Stimulated activated CD8-positive, alpha-beta memory T cell treated with anti-CD3 and anti-CD28 coated beads, Interleukin-4, amount 100 ng/mL, for 4 hours (primary cell): ENCODE measurements at places on chromosomes 13 and 19.

DNA sequence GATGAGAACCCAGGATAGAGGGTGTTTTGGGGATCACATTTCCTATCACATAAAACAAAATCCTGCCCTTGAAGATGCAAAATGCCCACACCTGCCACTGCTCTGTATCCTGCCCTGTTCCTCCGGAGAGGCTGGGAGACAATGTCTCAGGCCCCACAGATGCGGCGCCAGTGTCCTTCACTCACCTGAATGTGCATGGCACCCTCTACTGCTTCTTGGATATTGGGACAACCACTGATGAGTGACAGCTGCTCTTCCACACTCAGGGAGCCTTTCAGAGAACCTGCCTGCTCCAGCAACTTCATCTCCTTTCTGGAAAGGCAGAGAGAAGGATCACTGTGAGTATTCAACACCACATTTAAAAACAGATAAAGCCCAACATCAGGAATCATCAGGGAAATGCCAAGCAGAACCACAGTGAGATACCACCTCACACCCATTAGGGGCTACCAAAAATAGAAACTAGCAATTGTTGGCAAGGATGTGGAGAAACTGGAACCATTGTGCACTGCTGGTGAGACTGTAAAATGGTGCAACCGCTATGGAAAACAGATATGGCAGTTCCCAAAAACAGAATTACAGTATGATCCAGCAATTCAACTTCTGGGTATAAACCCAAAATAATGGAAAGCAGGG lies 36.4 kb downstream of the CRYL1 start:
- no peak for DNase-seq

- no peak for DNase-seq
These were observed 789.7 kb upstream of the PRR20A start for GRCh38 chr13:56351041-56351440.

DNA sequence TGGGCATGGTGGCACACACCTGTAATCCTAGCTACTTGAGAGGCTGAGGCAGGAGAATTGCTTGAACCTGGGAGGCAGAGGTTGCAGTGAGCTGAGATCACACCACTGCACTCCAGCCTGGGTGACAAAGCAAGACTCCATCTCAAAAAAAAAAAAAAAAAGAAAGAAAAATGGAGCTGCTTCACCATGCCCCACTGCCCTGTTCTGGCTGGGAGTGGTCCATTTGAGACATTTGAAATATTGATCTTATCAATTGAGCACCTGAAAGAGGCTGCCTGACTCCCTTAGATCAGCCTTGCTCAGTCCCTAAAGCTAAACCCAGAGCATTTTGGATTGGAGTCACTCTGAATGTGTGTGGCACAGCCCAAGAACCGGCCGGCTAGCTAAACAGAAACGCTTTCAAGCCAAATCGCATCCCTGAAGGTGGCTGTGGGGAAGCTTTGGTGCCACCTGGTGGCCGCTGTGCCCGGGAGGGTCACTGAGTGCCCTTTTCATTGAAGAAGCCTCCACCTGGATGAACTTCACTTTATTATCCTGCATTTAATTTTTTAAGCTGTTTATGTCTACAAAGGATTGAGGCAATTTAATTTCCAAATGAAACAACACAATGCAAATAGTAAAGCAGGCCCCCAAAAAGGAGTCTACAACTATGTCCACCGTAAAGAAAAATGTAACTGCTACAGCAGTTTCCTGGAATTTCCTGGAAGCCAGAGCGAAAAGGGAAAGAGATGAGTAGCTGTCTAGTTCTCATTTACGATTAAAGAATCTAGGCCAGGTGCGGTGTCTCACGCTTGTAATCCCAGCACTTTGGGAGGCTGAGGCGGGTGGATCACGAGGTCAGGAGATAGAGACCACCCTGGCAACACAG lies 53.1 kb upstream of the SERPINE3 start:
- peak; percentile 48 for DNase-seq

- no peak for DNase-seq
These were observed 83.1 kb downstream of the AKAP11 start for GRCh38 chr13:42355092-42355485.

GRCh38 chr19:7152568-7152967 lies 83.1 kb downstream of the ZNF557 start:
- DNase-seq = no peak

DNA sequence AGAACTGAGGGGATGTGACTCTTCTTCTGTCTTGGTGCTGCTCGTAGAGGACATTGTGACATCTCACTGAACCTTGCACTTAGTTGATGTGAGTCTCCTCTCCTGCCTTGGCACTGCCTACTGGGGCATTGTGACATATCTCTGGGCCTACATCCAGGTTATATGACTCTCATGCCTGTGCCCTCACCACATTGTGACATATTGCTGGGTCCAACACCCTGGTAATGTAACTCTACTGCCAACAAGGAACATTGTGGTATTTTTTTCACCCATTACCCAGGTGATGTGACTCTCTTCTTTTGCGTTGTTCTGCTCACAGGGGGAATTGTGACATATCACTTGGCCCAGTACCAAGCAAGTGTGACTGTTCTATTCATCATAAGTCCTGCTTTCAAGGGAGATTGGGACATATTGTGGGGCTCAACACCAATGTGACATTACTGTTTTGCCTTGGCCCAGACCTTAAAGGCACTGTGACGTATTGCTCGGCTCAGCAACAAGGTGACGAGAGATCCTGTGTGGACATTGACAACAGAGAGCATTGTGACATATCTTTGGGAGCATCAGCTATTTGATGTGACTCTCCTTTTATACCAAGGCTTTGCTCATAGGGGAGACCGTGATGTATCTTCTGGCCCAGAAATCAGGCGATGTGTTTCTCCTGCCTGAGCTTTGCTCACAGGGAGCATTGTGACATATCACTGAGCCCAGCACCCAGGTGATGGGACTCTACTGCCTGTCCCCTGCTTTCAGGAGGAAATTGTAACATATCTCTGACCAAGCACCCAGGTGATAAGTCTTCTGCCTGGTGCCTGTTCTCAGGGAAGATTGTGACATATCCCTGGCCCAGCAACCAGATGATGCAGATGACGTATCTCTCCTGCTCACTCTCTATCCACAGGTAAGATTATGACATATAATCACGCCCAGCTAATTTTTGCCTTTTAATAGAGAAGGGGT lies 12.2 kb upstream of the ZNF429 start:
- no peak for DNase-seq

DNA sequence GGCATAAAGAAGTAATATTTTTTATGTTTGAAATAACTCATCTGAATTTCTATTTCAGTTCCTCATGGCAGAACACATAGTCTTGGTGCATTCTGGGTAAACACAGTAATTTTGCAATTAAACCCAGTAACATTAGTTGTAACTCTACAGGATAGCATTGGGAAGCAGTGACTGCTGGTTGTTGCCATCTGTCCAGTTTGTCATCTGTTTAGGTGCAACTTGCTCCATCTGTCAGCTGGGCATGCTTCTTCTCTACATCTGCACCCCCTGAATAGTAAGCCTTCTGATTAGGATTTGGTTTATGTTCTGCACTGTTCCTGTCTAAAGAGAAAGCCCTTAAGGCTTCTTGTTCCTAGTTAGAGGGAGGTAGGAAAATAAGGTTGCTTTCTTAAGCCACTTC lies 63.5 kb upstream of the CSNK1A1L start:
- no peak for DNase-seq

GRCh38 chr13:49476529-49476928 lies 19.2 kb upstream of the PHF11 start:
- no peak for DNase-seq

DNA sequence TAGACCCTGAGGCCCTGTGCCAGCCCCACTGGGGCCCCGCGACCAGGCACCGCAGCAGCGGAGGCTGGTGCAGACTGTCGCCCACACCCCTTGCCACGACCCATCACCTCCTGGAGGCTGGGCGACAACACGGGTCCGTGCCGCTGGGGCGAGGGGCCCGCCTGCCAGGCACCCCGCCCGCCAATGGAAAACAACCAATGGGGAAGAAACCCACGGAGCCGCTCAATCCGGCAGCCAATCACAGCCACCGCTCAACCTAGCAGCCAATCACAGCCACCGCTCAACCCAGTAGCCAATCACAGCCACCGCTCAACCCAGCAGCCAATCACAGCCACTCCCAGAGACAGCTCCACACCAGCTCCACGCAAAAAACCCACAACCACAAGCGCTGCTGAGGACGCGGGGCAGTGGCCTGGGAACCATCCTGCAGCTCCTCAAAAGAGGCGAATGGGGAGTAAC lies 29.7 kb downstream of the GPX4 start:
- peak; percentile 32 for DNase-seq

GRCh38 chr19:38862321-38863059 lies 12.7 kb upstream of the HNRNPL start:
- no peak for DNase-seq

DNA sequence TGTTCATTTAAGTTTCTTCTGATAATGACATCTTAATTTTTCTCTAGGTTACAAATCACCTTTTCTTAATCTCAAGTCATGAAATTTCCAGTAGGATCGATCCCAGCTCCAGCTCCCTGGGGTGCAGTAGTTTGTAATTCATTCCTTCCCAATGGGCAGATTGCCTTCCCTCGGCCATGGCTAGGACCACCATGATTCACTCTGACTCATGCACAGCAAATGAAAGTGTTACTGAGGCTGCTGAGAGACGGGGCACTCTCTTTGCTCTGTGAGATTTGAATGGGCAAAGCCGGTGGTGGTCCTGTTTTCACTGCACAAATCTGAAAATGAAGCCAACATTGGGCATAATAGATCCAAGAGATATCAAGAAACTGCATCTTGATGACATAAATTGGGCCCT lies 202.8 kb upstream of the IRS2 start:
- DNase-seq = no peak

DNA sequence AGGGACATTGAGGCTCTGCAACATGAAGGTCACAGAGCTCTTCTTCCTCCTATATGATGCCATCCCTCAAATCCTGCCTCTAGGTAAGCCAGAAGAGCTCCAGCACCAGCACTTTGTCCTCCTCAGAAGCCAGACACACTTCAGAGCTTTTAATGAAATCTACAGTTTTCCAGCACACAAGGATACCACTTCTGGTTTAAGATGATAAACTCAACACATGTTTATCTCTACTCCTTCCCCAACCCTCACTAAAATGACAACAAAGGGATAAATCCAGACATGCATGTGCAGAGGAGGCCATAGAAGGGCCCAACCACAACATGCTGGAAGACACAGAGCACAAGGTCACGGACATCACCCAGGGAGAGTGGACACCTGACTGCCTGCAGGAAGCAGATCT lies 195.3 kb downstream of the USP12 start:
- DNase-seq = no peak

- DNase-seq = no peak
These were observed 21.9 kb upstream of the SLC35E1 start for GRCh38 chr19:16594131-16594586.

GRCh38 chr19:35868172-35868822 lies at the start of gene APLP1:
TSS of gene APLP1 (plus strand) at chr19:35868574. CDS start at chr19:35868637, 63 bp downstream.
- no peak for DNase-seq

- no peak for DNase-seq
These were observed 20.8 kb downstream of the RANBP3 start for GRCh38 chr19:5957170-5957569.

DNA sequence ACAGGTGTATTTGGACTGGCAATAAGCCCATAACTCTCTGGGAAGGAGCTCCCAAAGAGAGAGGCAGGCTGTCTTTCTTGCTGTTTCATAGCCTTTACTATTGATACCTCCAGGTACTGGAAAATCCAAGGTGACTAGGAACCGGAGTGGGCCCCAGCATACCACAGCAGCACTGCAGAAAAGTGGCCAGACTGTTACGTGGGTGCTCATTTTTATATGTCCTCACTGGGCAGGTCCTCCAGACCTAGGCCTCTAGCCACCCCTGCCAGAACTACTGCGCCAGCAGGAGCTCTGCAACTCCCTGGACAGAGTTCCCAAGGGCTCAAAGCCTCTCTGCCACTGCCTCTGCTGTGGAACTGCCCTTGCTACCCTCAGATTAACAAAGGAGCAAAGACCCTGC lies 46.4 kb downstream of the LIG4 start:
- no peak for DNase-seq

- no peak for DNase-seq
These were observed 6.0 kb upstream of the DLL3 start for GRCh38 chr19:39492788-39493187.

GRCh38 chr13:77918391-77919245 lies at the start of gene EDNRB:
TSS of gene EDNRB (minus strand) at chr13:77918831. CDS start at chr13:77918573, 258 bp downstream.
- no peak for DNase-seq

DNA sequence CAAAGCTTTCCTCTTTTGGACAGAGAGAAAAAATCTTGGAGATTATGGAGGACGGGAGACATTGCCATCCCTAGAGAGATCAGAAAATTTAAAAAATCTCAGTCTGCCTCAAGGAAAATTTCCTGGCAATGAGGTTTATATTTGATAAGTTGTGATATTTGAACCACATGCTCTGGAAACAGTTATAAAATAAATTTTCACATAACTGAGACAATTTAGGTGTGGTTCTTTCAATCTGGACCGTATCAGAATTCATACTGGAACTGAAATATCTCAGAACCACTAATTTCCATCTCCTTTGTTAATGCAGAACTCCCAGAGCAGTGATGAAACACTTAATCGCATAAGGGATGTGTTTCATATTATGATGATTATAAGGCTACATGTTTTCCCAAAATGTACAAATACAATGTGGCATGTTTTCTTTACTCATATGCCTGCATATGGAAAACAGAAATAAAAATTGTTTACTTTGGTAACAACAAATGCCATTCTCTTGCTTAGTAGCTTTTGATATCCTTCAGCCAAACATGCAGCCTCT lies 13.7 kb downstream of the UBE2L5 start:
- DNase-seq = no peak

DNA sequence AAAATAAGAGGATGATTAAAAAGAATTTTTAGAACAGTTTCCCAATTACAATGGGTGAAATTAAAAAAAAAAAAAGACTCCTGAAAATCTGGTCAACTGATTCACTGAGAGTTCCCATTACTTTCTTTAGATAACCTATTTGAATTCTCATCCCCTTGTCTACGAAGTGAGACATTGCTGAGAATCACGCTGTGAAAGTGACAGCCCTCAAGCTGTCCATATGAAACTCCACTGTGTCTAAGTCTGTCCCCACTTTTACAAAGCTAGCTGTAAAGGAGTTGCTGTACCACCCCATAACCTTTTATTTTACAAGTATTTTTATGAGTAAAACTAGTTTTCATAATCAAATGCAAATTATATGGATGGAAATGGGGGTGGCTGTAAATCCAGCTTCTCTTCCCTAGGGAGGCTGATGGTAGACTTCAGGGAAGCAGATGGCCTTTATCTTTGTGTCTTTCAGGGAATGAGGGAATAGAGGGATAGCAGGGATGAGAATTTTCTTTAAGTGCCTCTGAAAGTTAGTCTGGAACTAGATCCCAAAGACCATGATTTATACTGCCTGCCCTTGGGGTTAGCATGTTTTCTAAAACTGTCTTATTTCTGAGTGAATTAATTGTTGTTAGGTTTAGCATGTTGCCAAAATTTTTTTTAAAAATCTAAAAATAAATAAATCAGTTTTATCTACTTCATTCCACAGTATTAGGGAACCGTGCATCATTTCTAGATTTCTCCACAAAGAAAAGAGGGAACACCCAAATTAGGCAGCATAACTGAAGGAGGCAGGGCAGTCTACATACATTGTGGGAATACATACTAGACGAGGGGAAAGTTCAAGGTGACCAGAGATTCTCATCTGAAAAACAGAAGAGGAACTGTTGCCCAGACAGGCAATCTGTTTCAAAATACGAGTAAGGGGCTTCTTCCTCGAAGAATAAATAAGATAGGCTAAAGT lies 1219.1 kb downstream of the UQCRFS1 start:
- no peak for DNase-seq

- no peak for DNase-seq
These were observed 6.1 kb upstream of the ERVV-1 start for GRCh38 chr19:53007606-53008005.
